ENCODE measurements at places on chromosomes 4 and X. TPM values are rescaled to one million over a fixed set of nuclear protein-coding genes. Genes with fewer than 3 reads are reported as not detected.

CLCN4 gene
- total RNA-seq = 0.37 TPM

GRCh38 chr4:61501812-61502211, 301.7 kb downstream of the ADGRL3 start:
- H3K4me1 ChIP-seq = no peaks in the 10 kb centered on the region
- DNase-seq = no peak
- H3K27me3 ChIP-seq = no peaks in the 10 kb centered on the region
- no peaks in the 10 kb centered on the region for H3K36me3 ChIP-seq

GRCh38 chrX:56113785-56114436, 118.2 kb upstream of the KLF8 start:
- no peak overlapping the region for H3K27ac ChIP-seq
- H3K27me3 ChIP-seq = no peaks in the 10 kb centered on the region
- H3K4me1 ChIP-seq = no peaks in the 10 kb centered on the region
- no peak for DNase-seq
- H3K4me3 ChIP-seq = no peak overlapping the region

GRCh38 chrX:129648514-129649267, 6.1 kb downstream of the APLN start:
- no peaks in the 10 kb centered on the region for H3K36me3 ChIP-seq
- no peak overlapping the region for H3K27ac ChIP-seq
- H3K4me1 ChIP-seq = no peaks in the 10 kb centered on the region
- no peaks in the 10 kb centered on the region for H3K27me3 ChIP-seq

- DNase-seq = no peak
- no peaks in the 10 kb centered on the region for H3K27me3 ChIP-seq
- H3K27ac ChIP-seq = no peak overlapping the region
- no peaks in the 10 kb centered on the region for H3K36me3 ChIP-seq
These were observed 37.9 kb upstream of the TENM3 start for GRCh38 chr4:182205306-182205705.
